Stimulated activated CD8-positive, alpha-beta memory T cell treated with anti-CD3 and anti-CD28 coated beads, Interleukin-4, amount 100 ng/mL, for 1 hour (primary cell): ENCODE measurements at places on chromosomes 3 and 15.

- DNase-seq, result peak; percentile 13
These were observed 790 bp downstream of the RAB5A start for GRCh38 chr3:19947549-19948225.

DNA sequence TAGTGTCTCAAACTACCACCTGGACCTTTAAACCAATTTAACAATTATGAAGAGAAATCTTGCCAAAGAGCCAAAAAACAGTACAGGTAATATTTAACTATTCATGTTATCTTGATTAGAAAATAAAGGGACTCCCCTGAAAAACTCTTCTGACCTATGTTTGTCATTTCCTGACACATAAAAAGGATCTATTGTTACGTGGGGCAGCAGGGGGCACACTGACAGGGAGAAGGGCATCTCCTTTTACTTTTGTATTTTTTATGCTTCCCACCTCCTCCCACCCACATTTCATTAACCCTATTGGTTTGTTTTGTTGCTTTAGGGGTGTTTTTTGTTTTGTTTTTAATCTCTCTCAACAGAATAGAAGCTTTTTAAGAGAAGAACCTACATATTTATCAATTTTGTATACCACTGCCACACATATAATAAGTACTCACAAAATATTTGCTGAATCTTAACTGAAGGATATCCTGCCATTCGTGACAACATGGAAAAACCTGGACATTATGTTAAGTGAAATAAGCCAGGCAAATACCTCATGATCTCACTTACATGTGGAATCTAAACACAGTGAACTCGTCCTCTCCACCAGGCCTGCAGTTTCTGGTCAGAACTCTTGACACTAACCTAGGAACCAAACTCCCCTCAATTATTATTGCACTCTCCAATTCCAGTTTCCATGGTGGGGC lies 17.7 kb downstream of the STAG1 start:
- no peak for DNase-seq

GRCh38 chr15:101463270-101463669 lies 26.2 kb downstream of the PCSK6 start:
- no peak for DNase-seq

DNA sequence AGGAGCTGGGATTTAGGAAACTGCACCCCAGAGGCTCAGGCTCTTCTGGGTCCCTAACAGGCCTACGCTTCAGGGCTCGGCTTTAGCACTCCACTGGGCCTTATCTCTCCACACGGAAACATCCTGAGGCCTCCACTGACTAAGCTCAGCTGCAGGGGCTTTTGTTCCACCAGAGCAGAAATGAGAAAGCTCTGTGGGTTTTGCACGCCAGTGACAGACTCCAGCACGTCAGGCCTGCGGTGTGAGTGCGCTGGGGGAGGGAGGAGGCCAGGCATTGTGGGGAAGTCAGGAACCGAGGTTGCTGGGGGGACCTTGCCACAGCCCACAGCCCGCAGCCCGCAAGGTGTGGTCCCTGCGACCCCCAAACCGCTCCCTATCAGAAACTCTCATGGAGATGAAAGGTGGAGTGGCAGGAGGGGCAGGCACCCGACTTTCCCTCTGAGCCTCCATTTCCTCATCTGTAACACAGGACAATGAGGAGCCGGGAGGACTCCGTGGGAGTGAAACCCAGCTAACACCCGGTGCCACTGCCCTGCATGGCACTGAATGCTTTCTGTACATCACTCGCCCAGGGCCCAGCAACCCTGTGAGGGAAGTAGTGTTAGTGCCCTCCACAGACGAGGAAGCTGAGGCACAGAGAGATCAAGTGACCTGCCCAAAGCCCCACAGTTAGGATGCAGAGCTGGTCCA lies 106.5 kb downstream of the TPRA1 start:
- no peak for DNase-seq

DNA sequence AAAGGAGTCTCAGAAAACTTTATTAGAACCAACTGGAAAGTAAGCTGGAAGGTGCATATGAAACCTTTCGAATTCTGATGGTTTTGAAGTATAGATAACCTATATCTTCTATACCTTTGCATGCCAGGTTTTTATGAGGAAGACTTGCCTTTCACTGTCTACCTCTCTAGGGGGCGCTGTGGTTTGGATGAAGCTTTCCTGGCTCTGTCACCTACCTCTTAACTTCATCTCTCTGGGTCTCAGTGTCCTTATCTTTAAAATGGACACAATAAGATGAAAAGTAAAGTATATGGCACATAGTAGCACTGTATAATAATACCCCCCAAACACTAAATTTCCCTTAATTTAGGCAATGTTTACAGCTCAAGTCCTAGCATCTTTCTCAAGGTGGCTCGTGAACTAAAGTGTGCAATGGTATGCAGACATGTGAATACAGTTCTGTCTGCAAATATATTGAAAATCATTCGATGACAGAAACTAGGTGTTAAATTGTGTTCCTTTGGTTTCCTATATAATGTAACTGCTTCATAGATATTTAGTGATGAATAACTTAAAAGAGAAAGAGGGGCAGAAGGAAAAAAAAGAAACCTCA lies 314.3 kb downstream of the CHST2 start:
- DNase-seq, result no peak

- DNase-seq, result no peak
These were observed 165.2 kb downstream of the GREM1 start for GRCh38 chr15:32882955-32883354.

- DNase-seq, result no peak
These were observed 115.7 kb upstream of the P2RY1 start for GRCh38 chr3:152719264-152719663.

GRCh38 chr3:179046497-179047353 lies 24.9 kb downstream of the ZMAT3 start:
- no peak for DNase-seq

DNA sequence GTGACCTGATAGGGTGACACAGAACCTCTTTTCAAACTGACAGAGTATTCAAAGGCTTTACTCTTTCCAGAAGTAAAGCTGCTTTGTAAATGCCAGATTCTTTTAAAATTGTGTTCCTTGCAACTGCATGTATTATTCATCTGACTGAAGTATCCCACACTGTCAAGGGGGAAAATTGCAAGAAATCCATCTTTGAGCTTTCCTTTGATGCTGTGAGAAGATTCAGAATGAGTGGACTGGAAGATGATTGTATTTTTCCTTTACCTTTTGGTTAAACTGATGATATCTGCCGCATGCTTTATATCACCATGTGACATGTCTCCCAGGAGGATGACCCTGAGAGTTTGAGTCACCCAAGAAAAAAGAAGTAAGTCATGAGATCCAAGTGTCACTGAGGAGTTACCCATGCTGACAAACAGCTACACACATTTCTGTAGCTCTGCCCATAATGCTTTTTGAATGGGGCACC lies 250.8 kb upstream of the CBLB start:
- no peak for DNase-seq

- no peak for DNase-seq
These were observed 39.1 kb downstream of the MAP2K1 start for GRCh38 chr15:66425837-66426236.

DNA sequence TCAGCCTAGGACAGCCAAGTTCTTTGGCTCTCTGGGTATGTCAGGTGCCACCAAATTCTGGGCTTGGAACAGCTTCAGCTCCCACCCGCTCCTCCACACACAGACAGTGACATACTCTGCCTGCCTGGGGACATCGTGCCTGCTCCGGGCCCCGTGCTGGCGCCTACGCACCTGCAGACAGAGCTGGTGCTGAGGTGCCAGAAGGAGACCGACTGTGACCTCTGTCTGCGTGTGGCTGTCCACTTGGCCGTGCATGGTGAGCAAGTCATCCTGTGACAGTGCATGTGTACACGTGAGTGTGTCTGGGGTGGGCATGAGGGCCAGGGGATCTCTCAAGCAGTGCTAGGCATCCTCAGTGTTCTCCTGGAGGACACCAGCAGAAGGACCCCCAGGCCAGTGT lies 922 bp downstream of the IL17RC start:
- DNase-seq, result no peak

GRCh38 chr3:97917813-97918536 lies 54.3 kb downstream of the RIOX2 start:
- DNase-seq, result no peak

DNA sequence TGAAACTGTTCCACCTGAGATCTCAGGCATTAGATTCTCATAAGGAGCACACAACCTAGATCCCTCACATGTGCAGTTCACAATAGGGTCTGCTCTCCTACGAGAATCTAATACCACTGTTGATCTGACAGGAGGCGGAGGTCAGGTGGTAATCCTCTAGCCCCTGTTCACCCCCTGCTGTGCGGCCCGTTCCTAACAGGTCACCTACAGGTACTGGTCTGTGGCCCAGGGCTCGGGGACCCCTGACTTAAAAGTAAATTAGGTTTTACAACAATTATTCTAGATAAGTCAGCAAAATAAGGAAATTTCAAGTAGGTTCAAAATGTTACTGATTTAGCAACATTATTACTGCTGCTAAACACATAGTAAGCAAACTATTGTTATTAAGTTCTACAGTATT lies 58.2 kb downstream of the CFAP20DC start:
- no peak for DNase-seq

- no peak for DNase-seq
These were observed 18.6 kb upstream of the FSTL1 start for GRCh38 chr3:120469440-120469839.

DNA sequence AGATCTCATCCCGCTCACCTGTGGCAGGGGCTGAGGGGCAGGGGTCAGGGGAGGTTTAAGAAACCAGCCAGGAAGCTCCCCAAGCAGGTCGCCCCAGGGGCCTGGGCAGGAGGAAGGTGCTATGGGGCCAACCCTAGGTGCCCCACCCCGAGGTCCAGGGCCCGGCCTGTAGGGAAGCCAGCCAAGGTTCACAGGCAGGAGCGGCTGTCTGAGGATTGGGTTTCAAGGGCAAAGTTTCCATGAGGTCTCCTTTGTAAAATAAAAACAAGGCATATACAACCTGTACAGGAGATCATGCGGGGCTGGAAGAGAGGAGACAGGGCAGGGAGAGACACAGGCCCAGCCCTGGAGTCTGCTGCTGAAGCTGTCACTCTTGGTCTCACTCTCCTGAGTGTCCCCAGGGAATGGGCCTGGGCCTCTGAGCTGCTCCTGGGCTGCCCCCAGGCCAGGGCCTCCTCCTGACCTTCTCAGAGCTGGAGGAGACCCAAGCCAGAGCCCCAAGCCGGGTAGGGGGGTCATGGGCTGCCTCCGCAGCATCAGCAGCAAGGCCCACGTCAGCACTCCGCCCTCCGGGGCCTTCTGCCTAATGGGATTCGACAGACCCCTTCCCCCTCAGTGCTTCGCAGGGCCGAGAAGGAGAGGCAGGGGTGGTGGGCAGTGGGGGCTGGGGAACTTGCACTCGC lies 5.5 kb downstream of the CPLX3 start:
- no peak for DNase-seq

DNA sequence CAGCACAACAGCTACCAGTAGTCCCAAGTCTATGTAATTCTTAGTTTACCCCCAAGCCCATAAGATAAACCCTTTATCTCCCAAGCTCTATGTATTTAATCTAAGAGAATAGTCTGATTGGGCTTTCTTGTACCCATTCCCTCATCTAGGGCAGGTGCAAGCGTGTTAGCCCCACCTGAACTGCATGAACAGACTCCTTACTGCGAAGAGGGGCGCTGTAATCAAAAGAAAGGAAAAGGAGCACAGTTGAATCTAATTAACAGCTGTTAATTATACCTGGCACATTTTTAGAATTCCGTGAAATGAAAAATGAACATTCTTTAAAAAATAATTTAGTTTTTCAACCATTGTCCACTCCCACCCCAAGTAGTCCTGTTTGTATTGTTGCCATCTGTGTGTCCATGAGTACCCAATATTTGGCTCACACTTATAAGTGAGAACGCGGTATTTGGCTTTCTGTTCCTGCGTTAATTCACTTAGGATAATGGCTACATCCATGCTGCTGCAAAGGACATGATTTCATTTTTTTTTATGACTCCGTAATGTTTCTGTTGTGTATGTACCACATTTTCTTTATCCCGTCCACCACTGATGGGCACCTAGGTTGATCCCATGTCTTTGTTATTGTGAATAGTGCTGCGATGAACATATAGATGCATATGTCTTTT lies 26.5 kb upstream of the NEDD4 start:
- DNase-seq, result no peak

DNA sequence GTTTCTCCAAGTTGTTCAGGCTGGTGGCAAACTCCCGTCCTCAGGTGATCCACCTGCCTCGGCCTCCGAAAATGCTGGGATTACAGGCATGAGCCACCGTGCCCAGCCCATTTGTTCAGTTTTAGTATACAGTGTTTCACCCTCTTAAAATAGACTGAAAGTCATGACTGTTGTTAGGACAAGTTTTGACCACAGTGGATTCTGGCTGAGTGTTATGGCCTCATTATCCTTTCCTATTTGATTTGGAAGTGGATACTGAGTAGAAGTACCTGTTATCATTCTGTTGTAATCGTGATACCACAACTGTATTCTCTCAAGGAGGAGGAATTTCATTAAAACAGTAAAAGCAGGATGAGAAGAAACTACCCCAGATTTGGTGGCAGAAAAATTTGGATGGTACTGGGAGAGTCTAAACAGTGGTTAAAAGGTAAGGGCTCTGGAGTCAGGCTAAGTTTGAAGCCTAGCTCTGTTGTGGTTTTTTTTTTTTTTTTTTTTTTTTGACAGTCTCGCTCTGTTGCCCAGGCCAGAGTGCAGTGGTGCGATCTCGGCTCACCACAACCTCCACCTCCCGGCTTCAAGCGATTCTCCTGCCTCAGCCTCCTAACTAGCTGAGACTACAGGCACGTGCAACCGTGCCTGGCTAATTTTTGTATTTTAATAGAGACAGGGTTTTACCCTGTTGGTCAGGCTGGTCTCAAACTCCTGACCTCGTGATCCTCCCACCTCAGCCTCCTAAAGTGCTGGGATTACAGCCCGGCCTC lies 2.6 kb downstream of the MAP2K1 start:
- DNase-seq, result no peak

DNA sequence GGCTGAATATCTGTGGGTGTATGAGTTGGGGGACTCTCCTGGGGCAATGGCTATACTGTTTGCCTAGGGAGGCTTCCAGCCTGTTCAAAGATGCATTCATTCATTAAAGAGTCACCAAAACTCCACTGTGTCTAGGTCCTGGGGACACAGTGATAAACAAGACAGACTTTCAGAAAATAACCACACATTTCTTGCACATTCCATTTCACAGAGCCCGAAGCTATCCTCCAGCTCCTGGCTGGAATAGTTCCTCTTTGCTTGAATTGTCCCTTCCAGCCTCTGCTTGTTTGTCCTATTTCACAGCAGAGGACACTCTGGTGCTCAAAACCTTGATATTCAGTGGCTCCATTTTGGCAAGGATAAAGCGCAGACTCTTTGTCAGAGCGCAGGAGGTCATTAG lies 61.7 kb upstream of the ITGA11 start:
- no peak for DNase-seq
